ENCODE measurements at places on chromosomes 5 and 9. TPM values are rescaled to one million over a fixed set of nuclear protein-coding genes. Genes with fewer than 3 reads are reported as not detected.

DNA sequence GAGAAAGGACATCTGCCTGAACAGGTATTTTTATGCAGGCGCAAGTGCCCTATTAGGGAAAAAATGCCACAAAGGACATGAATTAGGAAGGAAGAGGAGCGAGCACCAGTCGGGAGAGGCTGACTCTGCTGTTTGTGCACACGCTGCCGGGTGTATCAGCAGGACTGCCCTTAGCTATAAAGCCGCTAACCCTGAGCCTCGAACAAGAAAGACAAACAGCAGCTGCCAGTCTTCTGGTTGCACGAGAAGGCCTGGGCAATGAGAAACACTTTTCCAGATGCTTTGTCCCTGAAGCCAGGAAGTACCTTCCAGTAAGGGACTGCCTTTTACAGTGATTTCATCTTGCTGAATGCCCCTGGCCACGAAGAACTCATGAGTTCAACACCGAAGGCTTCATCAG lies 12.6 kb downstream of the QSOX2 start:
- no peak for DNase-seq

The SLC31A2 gene
- total RNA-seq: 25.1 TPM

DNA sequence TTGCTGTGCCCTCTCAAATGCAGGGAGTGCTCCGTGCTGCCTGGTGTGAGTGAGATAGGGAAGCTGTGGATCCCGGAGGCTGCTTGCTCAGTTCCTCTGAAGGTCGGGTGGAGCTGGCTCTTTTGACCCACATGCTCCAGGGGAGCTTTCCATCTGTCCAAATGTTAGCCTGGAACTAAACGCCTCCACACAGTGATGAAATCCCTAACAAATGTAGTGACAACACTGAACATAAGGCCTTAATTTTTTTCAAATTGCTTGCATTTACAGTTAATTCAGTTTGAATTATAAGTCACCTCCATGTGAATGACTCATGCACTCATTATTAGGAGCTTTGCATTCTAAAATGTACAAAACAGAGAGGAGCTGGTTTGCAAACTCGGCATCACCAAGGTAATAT lies 27.0 kb downstream of the PRDM6 start:
- DNase-seq: no peak

The PTPRD gene
- 10.9 TPM for total RNA-seq

The TLE4 gene
- total RNA-seq: 10.8 TPM

- no peak for DNase-seq
Measured at GRCh38 chr9:6968271-6968670, 210.5 kb downstream of the KDM4C start.

DNA sequence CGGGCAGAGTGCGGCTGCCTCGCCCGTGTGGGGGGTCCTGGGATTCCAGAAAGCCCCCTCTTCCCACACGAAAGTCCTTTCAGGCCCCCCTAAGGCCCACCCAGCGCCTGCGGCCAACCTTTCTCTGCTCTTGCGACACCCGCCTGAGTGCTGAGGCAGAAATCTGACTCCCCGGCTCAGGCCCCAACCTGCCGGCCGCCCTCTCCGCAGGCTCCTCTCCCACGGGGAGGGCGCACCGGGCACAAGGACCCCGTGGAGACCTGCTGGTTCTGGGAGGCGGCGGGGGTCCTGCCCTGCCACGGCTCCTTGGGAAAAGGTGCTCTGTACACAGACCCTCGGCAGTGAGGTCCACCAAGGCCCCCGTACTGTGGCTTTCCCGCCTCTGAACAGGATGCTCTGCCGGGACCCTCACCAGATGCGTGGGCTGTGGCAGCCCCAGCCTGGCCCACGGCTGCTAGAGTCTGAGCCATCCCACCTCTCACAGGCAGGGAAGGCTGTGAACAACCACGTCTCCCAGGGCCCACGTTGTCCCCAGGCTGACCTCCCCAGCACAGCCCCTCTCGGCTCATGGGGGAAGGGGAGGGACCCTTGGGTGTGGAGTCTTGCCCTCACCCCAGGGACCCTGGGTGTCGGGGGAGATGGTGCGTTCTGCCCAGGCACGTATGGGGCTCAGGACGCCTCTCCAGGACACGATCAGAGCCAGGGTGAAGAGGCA lies 41.5 kb upstream of the EGFL7 start:
- DNase-seq: peak; percentile 60

DNA sequence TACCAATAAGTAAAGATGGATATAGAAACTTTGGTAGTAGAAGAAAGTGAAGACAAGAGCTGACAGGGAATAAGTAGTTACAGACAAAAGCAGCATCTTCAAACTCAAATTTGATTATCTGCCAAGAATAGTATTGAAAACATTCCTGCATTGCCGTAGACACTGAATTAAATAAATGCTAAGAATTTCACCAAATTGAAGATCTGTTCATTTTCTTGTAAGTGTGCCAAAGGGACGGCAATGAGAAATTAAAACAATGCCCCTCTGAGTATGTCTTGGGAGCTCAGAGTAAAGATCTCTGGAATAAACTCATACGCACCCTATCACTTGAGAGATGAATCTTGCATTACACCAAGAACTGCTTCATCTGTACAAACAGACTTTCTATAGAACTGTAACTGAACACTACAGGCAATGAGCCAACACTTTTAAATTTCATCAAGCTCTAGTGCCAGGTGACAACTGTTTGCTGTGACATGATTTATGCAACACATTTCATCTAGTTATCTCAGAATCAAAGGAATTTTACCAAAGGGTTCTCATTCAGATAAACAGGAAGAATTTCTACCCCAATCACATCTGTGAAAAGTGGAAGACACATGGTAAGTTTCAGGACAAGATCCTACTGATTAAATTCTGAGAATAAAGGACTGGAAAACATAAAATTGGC lies 66.9 kb downstream of the RFX3 start:
- no peak for DNase-seq

The UBE2QL1 gene
- total RNA-seq: not detected

The FOXD4L4 gene
- total RNA-seq: under 0.01 TPM

The LVRN gene
- 0.38 TPM for total RNA-seq

DNA sequence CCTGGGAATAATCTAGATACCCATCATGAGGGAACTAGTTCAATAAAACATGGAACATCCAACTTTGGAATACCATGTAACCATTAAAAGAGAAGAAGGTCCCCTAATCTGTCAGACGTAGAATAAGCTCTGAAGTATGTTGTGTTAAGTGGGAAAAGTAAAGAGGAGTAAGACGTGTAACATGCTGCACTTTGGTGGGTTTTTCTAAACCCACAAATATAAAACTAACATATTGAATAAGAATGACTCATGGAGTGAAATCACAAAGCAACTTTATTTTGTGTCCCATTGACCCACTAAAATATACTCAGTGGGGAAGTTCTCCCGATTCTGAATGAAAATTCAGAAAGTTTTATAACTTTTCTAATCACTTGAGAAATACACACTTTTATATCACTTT lies 67.9 kb upstream of the PIK3R1 start:
- no peak for DNase-seq

The RIMOC1 gene
- total RNA-seq: 14.8 TPM

DNA sequence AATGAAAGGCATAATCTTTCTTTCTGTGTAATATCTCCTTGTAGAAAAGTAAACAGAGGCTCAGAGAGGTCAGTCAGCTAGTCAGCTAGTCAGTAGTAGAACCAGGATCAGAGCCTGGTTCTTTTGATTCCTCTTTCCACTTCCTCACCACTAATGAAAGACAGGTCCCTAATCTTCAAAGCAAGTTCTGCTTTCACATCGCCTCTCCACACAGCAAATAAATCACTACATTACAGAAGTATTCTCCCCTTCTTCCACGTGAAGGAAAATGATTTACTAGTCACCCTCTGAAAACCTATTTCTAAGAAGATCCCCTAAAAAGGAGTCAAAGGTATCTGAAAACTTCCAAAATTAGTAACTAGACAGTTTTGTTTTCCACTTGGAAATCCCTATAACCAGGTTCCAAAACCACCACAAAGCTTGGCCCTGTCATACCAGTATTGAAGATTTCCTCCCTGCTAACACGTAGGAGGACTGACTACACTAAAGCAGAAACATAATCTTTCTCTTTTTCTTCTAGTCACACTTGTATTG lies 140.5 kb upstream of the TARS1 start:
- DNase-seq: peak; percentile 8

GRCh38 chr5:119340597-119341218 lies 15.1 kb upstream of the TNFAIP8 start:
- DNase-seq: no peak
